ENCODE measurements at places on chromosomes 12 and 14.

- no peak for DNase-seq
Measured at GRCh38 chr14:95537298-95538089, 2.6 kb downstream of the GLRX5 start.

DNA sequence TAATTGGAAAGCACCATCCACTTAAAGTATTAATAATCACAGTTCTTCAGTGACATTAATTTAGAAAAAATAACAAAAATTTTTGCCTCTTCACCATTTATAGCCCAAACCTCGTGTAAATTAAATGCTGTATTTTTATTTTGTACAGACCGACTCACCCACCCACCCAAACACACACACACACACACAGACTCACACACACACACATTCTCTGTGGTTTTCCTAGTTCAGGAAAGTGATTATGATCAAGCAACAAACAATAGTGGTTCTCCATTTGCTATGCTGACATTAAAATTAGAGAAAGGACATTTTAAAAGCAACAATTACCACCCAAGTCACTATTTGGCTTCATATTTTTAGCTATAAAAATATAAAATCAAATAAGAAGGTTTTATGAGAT, 112.5 kb upstream of the FLRT2 start:
- no peak for DNase-seq

DNA sequence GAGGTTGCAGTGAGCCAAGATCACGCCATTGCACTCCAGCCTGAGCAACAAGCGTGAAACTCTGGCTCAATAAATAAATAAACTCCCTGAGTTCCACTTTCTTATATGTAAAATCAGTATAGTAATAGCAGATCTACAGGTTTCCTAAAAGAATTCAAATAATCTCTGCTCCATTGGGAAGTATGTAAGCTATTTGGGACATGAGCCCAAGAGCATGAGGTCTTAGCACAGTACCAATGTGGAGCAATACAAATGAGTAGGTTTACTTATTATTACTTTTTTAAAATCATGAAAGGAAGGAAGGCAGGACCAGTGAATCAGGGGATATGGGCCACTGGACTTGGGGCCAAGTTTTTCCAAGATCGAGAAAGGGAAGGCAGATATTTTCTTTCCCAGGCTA, 216.9 kb upstream of the DIO2 start:
- no peak for DNase-seq

- DNase-seq: no peak
Measured at GRCh38 chr12:119627019-119627643, 33.6 kb downstream of the TMEM233 start.

DNA sequence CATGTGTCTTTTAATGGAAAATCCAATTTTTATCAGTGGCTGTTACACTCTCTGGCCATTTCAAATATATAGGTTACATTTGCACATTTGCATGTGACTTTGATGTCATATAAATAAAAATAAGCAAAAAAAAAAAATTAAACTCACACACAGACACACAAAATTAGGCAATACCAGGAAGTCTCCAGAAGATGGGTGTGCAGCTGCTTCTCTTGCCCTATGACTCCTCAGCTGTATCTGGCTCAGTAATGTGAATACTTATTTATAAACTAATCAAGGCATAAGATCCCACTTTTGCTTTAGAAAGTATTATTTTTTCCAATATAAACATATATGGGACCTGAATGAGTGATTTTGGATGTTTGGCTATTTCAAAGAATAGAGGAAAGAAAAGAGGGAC, 461.1 kb downstream of the LRIG3 start:
- DNase-seq: no peak

DNA sequence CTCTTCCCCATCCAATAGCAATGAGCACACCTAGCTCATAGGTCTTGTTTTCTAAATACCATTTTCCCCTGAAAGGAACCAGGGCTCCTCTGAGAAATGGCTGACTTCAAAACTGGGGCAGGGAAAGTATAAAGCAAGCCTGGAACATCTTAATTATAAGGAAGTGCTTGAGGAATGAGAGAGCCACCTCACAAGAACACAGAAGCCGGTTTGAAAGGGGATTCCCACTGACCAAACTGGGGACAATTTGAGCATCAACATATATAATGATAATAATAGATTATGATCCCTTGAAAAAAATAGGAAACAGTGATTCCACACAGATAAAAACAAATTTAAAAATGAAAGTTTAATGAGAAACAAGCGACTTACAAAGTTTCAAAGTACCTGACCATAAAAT, 22.1 kb downstream of the PTGER2 start:
- no peak for DNase-seq

DNA sequence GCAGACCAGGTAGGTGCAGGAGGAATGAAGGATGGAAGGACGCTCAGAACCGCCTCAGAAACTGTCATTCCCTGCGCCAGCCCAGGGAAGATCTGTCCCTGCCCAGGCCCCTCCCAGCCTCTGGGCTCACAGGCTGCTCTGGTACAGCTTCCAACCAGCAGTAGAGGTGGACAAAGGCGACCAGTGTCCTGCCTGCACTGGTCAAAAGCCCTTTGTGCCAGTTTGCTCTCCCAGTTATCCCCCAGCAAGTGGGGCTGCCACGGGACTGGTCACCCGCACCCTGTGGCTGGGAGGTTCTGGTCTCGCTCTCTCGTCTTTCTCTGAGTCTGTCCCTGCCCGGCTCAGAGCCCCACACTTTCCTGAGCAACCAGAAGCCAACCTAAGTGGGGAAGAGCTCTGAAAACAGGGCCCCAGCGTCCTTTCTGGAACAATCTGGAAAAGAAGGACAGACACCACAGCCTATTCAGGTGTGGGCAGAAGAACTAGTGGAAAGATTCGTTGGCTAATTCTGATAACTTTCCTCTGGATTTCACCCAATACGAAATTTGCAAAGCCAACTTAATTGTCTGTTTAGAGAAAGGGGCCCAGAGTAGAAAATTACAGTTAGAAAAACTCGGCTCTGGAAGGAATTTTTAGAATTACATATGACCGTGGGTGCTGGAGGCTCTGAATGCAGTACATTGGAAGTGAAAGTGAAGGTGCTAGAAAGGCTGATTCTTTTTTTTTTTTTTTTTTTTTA, 21.7 kb downstream of the SNRNP35 start:
- DNase-seq: no peak

DNA sequence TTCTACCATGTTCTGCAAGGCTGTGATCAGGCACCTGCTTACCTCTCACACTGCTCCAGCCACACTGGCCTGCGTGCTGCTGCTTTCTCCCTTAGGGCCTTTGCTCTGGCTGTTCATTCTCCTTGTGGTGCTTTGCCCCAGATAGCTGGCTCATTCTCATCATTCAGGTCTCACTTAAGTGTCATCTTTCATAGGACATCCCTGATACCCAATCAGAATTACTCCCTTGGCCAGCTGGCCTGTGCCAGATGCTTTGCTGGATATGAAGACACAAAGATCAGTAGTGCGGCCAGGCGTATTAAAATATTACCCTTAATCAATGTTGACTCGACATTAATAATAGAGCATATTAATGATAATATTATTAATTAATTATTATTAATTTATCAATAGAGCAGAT, 143.8 kb upstream of the FGD4 start:
- no peak for DNase-seq

- no peak for DNase-seq
Measured at GRCh38 chr12:123056053-123056452, 75.6 kb downstream of the ARL6IP4 start.

GRCh38 chr12:125104982-125105381, 39.7 kb downstream of the AACS start:
- no peak for DNase-seq

GRCh38 chr12:6065863-6066199, 58.6 kb downstream of the VWF start:
- no peak for DNase-seq

- no peak for DNase-seq
Measured at GRCh38 chr12:132305560-132305966, 23.8 kb downstream of the GALNT9 start.

DNA sequence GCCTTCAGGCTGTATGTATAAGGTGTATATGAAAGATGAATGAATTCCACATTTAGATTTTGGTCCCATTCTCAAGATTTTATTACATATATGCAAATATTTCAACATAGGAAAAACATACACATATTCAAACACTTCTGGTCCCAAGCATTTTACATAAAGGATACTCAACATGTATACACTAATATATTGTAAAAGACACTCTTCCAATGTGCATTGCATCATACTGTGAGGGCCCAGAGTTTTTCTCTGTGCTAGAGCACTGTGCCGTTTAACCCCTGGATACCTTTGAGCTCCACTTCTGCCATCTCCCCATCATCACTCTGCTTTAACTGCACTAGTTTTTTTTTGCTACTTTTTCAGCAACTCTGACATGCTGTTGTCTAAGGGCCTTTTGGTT, 48.1 kb downstream of the ZDHHC17 start:
- DNase-seq: no peak

- no peak for DNase-seq
Measured at GRCh38 chr12:19196959-19197630, 67.6 kb downstream of the PLEKHA5 start.

DNA sequence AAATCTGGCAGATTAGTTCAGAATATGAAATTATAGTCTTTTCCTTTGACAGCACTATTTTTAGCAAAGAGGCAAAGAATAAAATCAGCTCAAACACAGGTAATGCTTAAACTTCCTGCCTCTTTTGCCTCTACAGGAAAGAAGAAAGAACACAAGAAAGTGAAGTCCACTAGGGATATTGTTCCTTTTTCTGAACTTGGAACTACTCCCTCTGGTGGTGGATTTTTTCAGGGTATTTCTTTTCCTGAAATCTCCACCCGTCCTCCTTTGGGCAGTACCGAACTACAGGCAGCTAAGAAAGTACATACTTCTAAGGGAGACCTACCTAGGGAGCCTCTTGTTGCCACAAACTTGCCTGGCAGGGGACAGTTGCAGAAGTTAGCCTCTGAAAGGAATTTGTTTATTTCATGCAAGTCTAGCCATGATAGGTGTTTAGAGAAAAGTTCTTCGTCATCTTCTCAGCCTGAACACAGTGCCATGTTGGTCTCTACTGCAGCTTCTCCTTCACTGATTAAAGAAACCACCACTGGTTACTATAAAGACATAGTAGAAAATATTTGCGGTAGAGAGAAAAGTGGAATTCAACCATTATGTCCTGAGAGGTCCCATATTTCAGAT, 17.4 kb downstream of the TMPO start:
- DNase-seq: no peak

GRCh38 chr12:98909746-98910145, 264.7 kb downstream of the APAF1 start:
- DNase-seq: no peak

- no peak for DNase-seq
Measured at GRCh38 chr12:80892597-80893445, 44.9 kb downstream of the LIN7A start.

GRCh38 chr12:127494961-127495915, 771.7 kb upstream of the TMEM132C start:
- no peak for DNase-seq

DNA sequence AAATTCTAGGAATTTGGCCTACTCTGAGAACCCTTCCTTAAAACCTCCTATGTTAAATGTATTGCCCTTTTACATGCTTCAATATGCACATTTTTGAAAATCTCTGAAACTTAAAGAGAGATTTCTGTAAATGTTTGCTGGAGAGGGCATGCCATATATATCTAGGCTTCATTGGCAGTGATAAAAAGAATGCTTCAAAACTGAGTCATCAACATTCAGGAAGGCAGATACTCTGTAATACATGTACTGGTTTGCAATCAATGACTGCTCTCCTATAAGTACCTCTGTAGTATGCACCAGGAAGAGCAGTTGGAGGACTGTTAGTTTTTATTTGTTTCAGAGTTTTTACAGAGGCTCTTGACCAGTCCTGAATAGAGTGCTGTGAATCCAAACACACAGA, 739.9 kb downstream of the SLC16A7 start:
- no peak for DNase-seq

DNA sequence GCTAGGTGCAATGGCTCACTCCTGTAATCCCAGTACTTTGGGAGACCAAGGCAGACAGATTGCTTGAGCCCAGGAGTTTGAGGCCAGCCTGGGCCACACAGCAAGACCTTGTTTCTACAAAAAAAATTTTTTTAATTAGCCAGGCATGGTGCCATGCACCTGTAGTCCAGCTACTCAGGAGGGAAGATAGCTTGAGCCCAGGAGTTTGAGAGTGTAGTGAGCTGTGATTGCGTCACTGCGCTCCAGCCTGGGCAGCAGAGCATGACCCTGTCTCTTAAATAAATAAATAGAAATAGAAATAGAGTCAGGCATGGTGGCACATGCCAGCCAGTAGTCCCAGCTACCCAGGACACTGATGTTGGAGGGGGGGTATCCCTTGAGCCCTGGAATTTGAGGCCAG, 36.7 kb upstream of the CLIP1 start:
- DNase-seq: no peak

DNA sequence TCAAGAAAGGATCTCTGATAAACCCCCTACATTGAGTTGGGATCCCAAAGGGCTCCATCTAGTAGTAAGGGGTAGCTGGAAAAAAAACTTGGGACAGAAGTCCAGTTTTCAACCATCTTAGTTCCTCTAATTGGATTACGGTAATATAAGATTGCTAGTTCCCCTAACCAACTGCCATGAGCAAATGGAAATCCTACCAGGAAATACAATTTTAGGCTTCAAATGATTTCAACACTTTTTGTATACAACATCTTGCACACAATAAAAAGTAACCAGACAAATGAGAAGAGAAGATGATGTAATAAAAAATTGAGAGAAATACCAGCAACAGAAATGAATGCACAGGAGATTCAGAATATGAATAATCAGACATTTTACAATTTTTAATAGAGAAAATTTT, 73.0 kb downstream of the TSHR start:
- DNase-seq: no peak

GRCh38 chr14:88025313-88025712, 20.4 kb downstream of the GPR65 start:
- DNase-seq: no peak

- DNase-seq: no peak
Measured at GRCh38 chr12:20260851-20261250, 107.5 kb upstream of the PDE3A start.

DNA sequence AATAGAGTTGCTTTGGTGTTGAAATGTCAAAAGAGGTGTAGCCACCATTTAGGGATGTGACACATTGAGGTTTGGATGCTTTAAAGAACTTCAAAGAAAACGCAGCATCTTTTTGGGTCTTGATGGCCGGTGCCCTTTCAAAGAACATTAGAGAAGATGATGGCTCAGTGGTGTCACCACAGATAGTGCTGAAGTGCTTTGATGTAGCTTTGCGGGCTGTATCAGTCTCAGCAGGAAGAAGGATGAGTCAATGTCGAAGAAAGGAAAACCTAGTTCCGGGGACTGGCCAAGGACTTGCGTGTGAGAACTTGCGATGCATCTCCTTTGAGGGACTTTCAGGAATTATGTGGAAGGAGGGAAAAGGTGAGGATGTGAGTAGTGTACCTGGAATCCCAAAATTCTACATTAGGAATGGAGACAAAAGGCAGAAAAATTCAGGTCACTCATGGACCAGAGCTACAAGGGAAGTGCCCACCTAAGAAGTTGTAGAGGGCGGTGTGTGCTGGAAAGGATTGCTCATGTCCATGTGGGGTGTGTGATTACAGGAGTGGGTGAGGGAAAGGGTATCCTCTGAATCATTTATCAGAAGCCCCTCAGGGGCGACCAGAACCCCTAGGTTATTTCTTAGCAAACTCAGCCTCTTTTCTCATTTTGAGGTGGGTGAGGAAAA, 39.7 kb upstream of the GZMB start:
- no peak for DNase-seq
